ENCODE measurements at places on chromosomes 5 and 9. TPM values are rescaled to one million over a fixed set of nuclear protein-coding genes. Genes with fewer than 3 reads are reported as not detected.

Gene AJM1
- 0.15 TPM for polyA plus RNA-seq

DNA sequence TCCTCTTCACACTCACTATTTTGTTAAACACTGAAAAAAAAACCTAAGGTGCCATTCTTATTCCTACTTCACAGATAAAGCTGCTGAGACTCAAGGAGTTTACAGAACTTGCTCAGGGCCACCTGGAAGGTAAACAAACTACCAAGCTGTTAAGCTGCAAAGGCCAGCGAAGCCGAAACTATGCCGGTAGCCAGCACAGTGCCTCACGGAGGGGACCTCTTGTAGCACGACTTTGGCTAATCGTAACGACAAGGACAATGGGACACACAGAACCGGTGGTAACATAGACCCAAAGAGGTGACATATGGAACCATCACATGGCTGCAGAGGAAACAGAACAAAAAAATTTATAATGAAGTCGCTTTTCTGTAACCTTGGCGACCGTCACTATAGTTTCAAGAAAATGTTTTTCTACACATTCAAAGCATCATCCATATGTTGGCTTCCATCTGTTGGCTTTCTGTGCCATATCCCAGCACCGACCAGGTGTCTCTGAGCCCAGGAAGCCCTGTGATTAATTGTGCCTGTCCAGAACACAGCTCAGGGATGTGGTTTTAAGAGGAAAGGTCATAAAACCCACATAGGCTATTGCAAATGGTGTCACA is 60.3 kb downstream of the S1PR3 start:
- H3K27me3 ChIP-seq, result no peaks in the 10 kb centered on the region
- H3K4me1 ChIP-seq, result no peaks in the 10 kb centered on the region
- H3K4me3 ChIP-seq, result no peak overlapping the region
- no peak for DNase-seq
- no peak overlapping the region for H3K27ac ChIP-seq
- H3K36me3 ChIP-seq, result no peaks in the 10 kb centered on the region

DNA sequence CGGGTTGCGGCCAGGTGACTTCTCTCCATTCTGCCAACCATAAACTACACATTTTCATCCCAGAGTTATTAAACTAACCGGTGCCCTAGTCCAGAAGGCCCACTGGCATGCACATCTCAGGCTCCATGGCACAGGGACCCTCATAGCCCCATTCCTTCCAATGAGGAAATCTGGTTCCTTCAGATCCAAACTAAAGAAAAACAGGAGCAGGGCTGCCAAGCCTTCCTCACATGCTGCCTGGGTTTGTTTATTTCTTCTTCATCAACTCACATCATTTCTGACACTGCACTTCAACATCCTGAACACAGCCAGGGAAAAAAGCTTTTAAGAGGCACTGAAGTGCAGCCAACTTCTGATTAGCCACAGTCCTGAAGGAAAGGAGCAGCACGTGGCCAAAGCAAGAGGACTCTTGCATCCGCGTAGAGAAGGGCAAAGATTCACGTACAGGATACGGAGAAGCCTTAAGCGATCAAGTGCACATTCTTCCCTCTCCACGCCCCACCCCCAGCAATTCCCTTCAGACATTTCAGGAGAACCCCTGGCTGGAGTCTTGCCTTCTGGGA is 22.5 kb downstream of the LHFPL2 start:
- peaks cover 2% of the 10 kb centered on the region for H3K4me1 ChIP-seq
- H3K4me3 ChIP-seq, result no peak overlapping the region
- DNase-seq, result peak; percentile 57
- H3K36me3 ChIP-seq, result peaks cover under 1% of the 10 kb centered on the region

DNA sequence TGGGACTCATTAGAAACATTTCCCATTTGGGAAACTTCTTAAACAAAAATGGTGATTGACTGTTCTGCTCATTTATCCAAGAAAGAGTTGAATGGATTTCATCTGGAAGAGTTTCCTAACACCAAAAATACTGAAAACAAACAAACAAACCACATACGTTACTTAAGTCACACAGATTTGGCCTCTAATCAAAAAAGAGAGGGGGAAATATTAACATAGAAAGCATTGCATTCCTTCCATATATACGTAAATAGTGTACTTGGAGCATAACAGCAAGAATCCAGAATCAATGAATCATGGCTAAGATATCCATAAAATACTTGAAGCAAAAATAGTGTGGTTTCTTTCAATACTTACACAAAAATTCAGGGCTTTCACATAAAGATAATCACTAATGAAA is 189.8 kb upstream of the MAP3K1 start:
- DNase-seq, result peak; percentile 98
- H3K27me3 ChIP-seq, result no peaks in the 10 kb centered on the region
- H3K4me1 ChIP-seq, result no peaks in the 10 kb centered on the region
- H3K27ac ChIP-seq, result no peak overlapping the region

- no peaks in the 10 kb centered on the region for H3K36me3 ChIP-seq
- H3K27me3 ChIP-seq, result no peaks in the 10 kb centered on the region
- H3K4me1 ChIP-seq, result no peaks in the 10 kb centered on the region
- H3K27ac ChIP-seq, result no peak overlapping the region
- H3K4me3 ChIP-seq, result no peak overlapping the region
Measured at GRCh38 chr5:6115852-6116251, 262.5 kb downstream of the MED10 start.

GRCh38 chr5:161548487-161549094 is 2.1 kb upstream of the GABRB2 start:
- H3K4me1 ChIP-seq, result no peaks in the 10 kb centered on the region
- no peak for DNase-seq
- H3K36me3 ChIP-seq, result no peaks in the 10 kb centered on the region
- peaks cover 13% of the 10 kb centered on the region for H3K27me3 ChIP-seq

All from fibroblast of lung (primary cell).